ENCODE measurements at places on chromosomes 3 and 15. TPM values are rescaled to one million over a fixed set of nuclear protein-coding genes. Genes with fewer than 3 reads are reported as not detected.

FBXL2 gene
- 7.5 TPM for polyA plus RNA-seq

GRCh38 chr3:155407971-155408370, 114.5 kb upstream of the STRIT1 start:
- DNase-seq: no peak

DNA sequence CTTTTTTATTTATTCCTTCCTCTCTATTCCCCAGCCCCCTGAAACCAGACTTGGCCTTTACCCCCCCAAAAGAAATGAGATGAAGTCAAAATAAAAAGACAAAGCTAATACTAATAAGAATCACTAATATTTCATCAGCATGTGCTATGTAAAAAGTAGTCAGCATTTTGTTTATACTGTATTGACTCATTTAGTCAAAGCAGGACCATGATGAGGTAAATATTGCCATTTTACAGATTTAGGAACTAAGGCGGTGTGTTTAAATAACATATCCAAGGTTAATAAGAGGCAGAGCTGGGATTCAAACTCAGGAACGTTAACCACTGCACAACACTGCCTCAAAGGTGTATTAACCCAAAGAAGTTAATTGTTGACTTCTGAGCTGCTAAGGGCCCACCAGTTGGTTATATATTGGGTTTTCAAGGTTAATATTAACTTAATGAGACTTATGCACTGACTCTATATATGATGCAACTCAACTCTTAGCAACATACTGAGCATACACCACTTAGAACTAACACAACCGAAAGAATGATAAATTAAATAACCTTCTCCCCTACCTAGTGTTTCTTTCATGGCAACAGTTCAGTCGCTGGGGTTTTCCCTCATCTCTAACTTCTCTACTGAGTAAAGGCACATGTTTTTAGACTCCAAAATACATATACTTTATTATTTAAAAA, 34.7 kb downstream of the FOXP1 start:
- DNase-seq: peak; percentile 9

GRCh38 chr15:42151141-42151561, 5.3 kb downstream of the PLA2G4F start:
- no peak for DNase-seq

DNA sequence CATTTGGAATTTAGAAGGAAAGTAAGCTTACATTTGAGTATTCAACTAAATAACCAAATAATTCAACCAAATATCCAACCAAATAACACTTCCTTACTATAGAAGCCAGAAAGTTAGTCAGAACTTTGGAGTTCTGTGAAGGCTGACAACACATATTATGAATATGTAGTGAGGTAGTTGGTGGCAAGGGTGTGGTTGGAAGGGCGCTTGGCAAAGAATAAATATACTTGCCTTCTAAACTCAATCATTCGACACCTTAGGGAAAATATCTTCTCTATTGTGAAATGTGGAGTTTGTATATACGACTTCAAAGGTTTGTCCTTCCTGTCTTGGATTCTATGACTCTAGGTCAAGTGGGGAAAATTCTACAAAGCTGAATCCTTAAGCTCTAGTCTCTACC, 111.7 kb upstream of the OSTN start:
- no peak for DNase-seq

PPARG gene
- polyA plus RNA-seq: 38.9 TPM

CD200R1 gene
- polyA plus RNA-seq: 0.08 TPM

GOLGA6L7 gene
- polyA plus RNA-seq: not detected

FBXL22 gene
- 0.13 TPM for polyA plus RNA-seq

GRCh38 chr3:100457811-100458210, 34.6 kb upstream of the TMEM45A start:
- DNase-seq: no peak

DNA sequence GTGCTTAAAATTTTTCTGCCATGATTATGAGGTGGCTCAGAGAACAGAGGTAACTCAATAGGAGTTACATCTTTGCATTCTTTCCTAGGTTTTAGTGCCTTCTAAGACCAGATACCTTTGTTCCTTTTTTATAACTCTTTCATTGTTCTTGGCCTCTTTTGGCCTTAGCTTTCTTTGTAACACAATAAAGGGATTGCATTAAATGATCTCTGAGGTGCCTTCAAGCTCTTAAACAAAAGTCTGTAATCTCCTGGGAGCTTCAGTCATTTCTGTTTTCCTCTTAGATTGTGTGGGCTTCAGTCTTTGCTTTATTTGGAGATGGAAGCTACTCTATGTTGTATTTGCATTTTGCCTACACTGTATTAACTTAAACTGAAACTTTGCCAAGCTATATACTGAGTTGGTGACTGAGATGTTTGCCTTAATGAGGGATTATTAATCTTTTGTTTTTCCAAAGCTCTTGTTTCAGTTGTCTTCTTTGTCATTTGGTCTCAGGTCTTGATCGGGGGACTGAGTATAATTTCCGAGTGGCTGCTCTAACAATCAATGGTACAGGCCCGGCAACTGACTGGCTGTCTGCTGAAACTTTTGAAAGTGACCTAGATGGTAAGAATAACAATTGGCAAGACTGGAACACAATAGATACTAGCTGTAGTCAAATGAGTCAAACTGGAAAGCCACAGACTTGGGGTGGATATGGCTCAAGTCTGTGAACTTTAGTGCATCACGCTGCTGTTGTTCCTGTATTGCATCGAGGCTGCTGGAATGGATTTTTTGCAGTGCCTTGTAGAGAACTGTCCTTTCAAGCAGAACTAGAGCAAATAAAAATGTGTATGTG, 110.3 kb downstream of the HCN4 start:
- no peak for DNase-seq

DNA sequence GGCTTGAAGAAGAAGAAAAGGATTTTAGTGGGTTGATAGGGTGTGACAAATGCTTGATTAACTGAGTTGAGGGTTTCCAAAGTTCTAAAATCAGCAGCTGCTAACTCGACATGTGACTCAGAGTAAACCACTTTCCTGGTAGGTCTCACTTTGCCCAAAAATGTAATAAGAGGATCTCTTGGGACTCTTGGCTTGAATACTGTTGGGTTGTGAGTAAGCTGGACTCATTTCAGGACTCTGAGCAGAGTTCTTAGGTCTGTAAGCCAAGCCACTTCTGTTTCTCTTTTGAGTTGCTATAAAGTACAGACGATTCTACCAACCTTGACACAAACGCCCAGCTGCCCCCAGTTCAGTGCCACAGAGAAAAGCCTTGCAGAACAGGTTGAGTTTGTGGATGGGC, 241.1 kb downstream of the ZNF621 start:
- no peak for DNase-seq

- DNase-seq: no peak
These were observed 243.0 kb downstream of the KBTBD8 start for GRCh38 chr3:67241084-67241483.

- no peak for DNase-seq
These were observed 76.0 kb downstream of the P2RY1 start for GRCh38 chr3:152910966-152911365.

- no peak for DNase-seq
These were observed 24.4 kb upstream of the TNFAIP8L3 start for GRCh38 chr15:51119120-51119519.

GRCh38 chr3:9623148-9623547, 26.2 kb upstream of the MTMR14 start:
- DNase-seq: no peak

ALS2CL gene
- 3.3 TPM for polyA plus RNA-seq

DNA sequence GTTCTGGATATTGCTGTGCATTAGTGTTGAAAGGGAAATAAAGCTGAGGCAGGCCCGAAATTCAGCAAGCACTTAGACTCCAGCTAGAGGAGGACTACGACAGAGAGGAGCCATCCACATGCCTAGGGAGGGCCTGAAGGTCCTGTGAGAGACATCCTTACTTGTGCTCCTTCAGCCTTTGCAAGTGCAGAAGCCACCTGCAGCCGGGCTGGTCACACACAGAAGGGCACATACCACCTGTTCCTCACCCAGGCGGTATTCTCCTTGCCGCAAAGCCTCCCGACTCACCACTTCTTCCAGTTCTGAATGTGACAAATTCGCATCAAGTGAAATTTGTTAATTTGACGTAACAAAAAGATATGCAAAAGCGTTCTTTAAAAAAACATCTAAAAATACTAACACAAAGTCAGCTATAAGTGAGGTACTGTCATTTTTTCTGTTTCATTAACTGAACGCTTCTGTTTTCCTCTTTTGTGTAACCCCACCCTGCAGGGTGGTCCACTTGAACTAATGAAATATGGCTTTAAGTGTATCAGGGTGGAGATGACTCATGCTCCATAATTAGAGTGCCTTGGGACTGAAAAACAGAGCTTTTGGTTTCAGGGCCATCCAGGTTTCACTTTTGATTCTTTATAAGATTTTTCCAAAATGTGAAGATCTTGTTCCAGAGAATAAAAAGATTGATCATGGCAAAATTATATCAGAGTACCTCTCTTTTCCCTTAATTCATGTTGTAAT, 467.9 kb upstream of the ATP11B start:
- no peak for DNase-seq

DNA sequence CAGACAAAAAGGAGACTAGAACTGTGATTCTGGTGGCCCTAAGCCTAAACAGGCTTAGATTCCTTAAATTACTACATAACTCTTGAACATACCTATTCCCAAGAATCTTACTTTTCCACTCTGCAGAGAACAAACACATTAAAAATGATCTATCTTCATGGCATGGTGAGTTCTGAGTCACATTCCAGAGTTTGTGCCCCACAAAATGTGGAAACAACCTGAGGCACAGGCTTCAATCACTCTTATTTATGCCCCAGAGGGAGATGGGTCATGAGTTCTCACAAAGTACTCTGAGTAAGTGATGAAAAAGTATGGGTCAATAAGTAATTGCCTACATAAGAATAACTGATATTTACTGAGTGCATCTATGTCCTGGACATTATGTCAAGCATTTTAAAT, 137.5 kb upstream of the SLC2A2 start:
- no peak for DNase-seq

Measured in A549 (cell line).